CD14-positive monocyte (primary cell): ENCODE measurements at places on chromosomes 12 and 14.
A peak's percentile ranks its signal among the peaks of the same experiment; 100 is the strongest.

GRCh38 chr12:123269395-123269892, 2.2 kb downstream of the CDK2AP1 start:
- DNase-seq = peak; percentile 40

DNA sequence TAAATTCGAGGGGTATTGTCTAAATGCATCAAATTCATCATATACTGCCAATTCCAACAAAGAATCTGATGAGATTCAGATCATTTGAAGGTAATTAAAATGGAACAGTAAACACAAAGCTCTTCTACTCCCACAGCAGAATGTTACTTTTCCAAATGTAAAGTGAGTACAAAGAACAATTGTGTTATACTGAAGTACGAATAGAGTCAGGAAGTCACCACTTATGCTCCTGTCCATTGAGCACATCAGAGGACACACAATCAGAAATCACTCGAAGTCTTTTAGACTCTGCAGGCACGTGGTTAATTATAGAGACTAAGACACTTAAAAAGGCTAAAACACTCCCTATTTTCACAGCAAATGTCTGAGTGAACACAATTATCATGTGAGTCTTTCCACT, 388.5 kb upstream of the MIS18BP1 start:
- no peak for DNase-seq

DNA sequence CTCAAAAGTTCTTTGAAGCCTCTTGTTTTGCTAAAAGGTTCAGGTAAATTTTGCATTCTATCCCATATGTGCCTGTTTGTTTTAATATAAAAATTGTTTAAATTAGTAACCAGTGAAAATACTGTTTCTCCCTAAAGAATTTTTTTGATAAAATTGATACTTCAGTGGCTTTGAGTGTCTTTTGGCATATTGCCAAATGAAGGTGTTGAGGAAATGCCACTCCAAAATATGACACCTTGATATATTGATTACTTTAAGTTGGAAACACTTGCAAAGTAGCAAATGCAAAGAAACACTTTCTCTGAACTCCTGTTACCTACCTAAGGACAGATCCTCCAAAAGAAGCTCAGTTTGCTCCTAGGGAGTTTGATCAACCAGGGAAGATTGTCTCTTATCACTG, 8.4 kb downstream of the STYX start:
- DNase-seq = no peak

DNA sequence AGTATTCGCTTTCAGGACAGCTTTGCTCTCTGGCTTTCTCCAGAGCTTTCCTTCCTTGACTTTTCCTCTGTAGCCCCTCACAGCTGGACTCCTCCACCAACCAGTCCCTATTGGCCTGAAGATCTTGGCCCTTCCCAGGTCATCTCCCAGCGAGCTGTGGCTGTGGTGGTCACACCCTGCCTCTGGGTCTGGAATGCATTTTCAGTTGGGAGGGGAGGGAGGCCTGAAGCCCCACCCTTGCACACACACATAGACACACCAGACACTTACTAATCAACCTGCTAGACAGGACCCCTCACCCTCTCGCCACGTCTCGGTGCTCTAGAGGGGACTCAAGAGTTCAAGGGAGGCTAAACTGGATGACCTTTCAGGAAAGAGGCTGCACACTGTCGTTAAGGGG, 13.9 kb downstream of the JDP2 start:
- DNase-seq = no peak

GRCh38 chr12:106284358-106285105, 18.0 kb upstream of the TCP11L2 start:
- no peak for DNase-seq

- no peak for DNase-seq
These were observed 63.2 kb upstream of the LTA4H start for GRCh38 chr12:96098631-96099030.

DNA sequence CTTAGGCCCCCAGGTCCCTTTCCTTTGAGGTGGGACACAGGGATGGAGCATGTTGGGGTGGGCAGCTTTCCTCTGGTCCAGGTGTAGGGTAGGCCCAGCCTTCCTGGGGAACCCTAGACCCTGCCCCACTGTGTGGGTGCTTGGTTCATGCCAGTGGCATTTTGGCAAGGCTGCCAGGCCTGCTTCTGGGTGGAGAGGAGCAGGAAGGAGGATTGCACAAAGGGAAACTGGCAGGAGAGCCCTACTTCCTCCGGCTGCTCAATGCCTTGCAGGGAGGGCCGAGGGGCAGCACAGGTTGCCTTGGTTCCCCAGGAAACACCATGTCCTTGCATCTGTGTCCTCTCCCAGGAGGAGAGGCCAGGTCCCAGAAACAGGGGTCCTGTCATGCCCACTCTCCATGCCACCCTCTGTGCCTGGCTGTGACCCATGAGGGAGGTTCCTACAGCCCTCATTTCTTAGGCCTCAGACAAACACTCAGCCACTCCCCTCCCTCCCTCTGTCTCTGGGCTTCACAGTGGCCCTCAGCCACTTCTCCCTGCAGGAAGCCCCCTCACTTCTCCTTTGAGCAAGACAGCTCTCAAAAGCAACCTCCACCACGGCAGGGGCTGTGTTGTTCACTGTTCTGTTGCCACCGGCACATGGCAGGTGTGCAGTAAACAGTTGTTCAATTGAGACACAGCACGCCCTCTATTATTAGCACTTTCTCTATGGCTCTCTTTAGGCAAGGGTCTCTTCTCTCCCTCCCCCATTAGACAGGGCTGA, 6.8 kb upstream of the KRT80 start:
- DNase-seq = peak; percentile 91

GRCh38 chr14:20468764-20469241, 403 bp upstream of the PNP start:
- no peak for DNase-seq

DNA sequence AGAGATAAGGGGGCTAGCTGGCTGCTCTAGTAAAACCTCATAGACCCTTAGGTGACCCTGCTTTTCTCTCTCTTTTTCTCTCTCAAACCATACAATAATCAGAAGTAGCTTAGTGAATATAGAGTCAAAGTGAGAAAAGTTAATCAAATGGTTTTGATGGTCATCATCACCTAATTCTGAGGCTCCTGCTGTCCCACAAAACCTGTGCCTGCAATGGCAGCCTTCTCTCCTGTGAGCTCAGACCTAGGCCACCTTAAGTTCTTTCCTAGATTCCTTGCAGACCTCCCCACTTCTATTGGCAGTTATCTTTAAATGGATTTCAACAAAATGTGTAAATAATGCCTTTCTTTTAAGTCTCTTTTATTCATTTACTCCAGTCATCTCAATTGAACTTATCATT, 1.5 kb upstream of the RPAP3 start:
- no peak for DNase-seq
